GM04504 (cell line): ENCODE measurements at places on chromosomes 6 and 20.

DNA sequence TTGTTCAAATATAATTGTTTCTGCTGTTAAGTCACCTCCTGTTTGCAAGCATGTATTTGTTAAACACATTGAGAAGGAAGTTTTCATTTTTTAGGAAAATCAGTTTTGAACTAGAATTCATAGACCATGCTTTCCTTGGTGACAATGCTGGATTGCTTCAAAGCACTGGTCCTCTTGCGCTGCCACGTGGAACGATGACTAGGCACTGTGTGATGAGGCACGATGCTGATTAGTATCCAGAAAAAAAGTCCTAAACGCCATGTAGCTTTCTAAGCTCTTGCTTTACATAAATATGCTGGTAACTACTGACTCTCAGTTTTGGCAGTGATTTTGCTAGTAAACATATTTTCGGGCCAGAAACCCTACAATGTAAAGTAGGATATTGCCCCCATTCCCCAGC is 11.1 kb upstream of the EXOC2 start:
- DNase-seq = no peak

- no peak for DNase-seq
These were observed 74.6 kb downstream of the RPP40 start for GRCh38 chr6:4929097-4929718.

DNA sequence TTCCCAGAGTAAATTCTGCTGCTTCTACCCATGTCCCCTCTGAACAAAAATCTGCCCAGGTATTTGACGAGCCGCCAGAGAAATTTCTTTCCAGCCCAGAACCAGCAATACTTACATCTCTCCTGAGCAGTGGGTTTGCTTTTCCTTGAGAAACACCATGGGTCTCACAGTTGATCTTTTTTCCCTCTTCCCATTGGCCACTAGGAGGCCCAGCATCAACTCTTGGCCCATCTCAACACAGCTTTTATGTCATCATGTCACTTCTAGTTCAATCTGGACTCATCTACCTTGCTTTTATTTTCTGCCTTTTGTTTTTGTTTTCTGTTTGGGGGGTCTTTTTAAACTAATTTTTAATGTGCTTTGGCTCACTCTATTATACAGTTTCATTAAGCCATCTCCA is 18.8 kb downstream of the MAFB start:
- DNase-seq = no peak

- peak; percentile 51 for DNase-seq
These were observed 30.8 kb downstream of the AGPAT4 start for GRCh38 chr6:161242779-161243693.

DNA sequence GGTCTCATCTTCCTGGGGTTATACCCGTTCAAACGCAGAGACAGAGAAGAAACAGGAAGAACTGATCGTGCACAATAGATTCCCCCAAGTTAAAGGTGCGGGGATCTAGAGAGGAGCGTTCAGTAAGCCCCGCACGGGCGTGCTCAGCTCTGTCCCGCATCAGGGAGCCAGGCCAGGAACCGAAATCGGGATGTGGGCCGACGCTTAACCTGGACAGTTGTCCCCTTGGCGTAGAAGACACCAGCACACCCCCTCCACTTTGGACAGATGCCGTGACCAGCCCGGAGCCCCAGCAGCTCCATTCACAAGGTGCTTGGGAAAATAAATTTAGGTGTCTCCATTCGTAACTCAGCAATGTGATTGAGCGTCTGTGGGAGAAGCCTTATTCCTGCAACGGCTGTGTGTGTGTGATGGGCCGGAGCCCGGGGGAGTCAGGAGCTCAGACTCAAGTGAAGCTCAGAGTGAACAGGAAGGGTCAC is 24.0 kb upstream of the GATA5 start:
- no peak for DNase-seq

DNA sequence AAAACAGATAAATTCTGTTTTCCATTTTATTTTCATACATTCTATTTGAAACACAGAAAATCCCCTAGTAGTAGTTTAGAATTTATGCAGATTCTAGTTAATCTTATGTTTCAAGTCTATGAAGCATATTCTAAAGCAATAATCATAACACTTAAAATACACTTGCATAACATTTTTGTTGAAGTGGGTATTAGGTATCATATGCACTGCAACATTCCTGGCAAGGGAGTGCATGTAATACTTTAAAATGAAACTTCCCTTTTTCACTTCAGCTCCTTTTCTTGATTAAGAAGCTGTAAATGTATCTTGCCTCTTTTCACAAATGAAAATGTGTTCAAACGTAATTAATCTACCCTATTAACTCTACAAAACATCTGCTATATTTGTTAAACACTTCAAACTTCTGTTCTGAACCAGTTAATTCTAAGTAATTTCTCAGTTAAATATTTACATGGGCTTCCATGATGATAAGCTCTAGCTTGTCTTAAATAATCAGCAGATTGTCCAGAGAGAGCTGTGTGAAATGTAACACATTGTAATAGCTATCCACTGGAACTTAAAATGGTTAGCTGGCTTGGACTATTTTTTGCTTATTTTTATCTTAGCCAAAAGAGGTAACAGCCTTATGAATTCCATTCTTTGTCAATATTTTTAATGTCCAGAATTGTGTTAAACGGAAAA is 192.8 kb downstream of the COL19A1 start:
- no peak for DNase-seq
